ENCODE measurements at places on chromosomes 7 and 10. TPM values are rescaled to one million over a fixed set of nuclear protein-coding genes. Genes with fewer than 3 reads are reported as not detected.

Gene SEMA3D
- 0.10 TPM for polyA plus RNA-seq

Gene NEUROG3
- not detected for polyA plus RNA-seq

DNA sequence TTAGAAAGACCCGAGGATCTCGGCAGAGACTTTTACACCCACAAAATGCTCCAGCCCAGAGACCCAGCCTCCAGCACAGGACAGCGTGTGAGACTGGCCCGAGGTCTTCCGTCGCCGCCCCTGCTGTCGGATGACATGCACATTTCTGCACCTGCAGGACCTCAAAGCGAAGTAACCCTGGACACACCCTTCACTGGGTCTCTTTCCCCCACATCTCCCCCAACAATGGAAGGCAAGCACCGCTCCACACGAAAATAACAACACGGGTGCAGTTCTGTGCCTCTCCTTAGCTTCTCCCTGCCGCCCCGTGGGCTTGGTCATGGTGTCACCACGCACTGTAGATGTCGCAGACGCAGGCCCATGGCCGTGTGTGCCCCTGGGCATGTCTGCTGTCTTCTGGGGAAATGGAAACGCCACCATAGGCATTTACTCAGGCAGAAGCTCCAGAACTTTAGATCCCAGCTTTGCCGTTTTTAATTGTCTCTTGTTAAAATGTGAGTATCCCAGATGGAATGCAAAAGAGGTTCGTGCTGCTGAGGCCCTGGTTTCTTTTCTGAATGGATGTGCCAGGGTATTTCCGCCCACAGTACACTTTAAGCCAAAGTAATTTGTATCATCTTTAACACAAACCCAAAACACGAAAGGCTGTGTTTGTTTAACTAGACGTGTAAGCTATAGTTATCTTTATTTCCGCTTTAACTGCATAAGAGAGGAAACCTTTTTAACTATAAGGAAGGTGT, 237.9 kb downstream of the MGMT start:
- no peak for DNase-seq

DNA sequence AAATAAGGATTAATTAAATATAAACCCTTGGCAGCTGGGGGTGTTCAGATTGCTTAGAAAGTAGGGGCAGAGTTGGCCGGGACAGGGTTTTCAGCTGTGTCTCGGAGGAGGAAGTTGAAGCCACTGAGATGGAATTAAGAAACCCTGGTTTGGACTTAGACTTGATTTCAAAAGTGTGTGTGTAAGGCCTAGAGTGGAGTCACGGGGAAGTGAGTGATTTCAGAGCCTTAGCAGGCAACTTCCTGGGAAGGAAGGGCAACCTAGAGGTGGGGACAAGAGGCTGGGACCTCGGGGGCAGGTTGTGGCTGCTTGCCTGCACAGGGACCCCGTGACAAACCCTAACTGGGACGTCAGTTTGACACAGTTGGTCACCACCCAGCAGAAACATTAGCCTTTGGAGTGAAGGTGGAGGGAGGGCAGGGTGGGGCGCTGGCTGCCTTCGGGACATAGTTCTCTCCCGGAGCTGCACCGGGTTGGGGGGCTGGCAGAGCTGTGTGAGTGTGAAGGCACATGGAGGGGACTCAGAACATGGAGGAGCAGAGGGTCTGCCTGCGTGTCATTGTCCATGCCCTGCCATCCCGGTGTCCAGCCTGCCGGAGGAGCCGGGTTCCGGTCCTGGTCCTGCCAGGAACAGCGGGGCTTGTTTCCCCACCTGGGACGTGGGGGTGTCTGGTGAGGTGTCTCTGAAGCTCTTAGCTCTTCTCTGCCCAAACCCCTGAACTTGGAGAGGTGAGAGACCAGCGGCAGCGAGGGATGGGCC, 1.8 kb downstream of the BRI3 start:
- DNase-seq, result peak; percentile 64

DNA sequence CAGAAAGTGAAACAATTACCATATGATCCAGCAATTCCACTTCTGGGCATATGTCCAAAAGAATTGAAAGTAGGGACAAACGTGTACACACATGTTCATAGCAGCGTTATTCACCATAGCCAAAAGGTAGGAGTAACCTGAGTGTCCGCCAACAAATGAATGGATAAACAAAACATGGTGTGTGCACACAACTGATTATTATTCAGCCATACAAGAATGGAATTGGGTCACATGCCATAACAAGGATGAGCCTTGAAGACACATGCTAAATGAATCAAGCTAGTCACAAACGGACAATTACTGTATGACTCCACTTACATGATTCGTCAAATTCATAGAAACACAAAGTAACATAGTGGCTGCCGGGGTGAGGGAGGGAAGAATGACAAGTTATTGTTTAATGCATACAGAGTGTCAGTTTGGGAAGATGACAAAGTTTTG, 4.1 kb upstream of the OIT3 start:
- DNase-seq, result no peak

DNA sequence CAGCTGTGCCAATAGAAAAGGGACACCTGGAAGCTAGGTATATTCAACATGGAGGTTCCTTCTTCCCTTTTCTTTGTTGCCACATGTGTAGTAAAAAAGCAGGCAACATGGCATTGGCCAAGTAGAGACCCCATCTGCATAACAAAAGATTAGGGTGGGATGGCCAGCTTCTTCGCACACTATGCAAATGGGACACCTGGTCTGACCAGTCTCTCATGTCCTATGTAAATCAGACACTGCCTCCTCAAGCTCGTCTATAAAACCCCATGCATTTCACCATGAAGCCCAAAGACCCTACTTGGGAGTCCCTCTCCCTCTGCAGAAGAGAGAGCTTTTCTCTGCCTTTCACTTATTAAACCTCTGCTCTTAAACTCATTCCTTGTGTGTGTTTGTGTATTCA, 53.9 kb downstream of the MYL10 start:
- no peak for DNase-seq

Data from heart left ventricle (tissue), 16 donors.